Right atrium auricular region (tissue), 2 donors: ENCODE measurements at places on chromosomes 6 and 20. TPM values are rescaled to one million over a fixed set of nuclear protein-coding genes. Genes with fewer than 3 reads are reported as not detected.

DNA sequence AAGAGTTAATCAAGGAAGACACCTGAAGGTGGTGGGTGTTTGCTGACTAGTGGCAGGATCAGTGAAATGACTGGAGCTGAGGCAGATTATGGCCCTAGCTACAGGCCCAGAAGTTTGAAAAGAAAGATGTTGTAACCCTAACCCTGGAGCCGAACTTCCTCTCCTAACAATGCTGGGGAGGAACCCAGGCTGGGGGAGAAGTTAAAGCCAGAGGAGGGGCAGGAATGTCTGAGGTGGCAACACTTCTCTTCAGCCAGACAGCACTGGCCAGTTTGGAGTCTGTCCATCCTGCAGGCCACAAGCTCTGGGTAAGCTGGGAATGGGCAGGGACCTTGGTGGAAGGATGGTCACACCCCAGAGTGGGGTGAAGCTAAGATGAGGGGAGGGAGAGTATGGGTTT is at the start of gene LST1:
LST1 (plus strand) TSS at position 270 of the 400 bp plus-strand sequence. CDS start 1,023 bp downstream, outside the sequence.
- DNase-seq = no peak

GRCh38 chr6:22141241-22141745 is 155.5 kb downstream of the PRL start:
- no peak for DNase-seq

DNA sequence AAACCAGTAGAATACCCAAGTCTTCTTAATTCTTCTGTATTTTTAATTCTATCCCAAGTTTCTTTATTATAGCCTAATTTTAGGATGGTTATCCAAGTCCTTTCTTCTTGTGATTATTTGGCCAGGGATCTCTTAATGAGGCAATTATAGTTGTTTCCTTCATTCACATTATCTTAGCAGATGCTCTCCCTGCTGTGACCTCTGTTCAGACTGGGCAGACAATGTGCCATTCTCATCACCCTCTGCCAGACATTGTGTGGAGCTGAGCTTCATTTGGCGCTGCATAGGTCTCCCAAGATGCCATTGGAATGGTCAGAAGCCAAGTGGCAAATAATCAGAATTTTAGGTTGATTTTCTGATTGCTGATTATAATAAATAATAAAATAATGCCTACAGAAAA is 79.4 kb downstream of the LIN28B start:
- no peak for DNase-seq

DNA sequence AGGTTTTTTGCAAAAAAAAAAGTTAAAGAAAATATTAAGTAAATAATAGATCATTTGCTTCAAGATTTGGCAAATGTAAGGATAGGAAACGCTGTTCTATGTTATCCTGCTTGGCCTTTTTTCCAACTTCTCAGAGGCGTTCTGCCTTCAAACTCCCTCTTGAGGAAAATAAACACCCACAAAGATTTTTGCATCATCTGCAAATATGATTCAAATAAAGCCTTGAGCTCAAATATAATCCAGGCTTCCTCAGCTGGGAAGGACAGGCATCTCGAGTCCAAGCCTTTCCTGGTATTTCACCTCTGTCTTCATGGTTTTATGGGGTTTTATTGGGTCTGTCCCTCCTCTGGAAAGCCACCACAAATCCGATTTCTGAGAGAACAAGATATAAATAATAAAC is 67.7 kb upstream of the PTPN1 start:
- no peak for DNase-seq

The ZNF831 gene
- total RNA-seq = 0.47 TPM

- DNase-seq = no peak
Measured at GRCh38 chr20:61753987-61754956, 311.4 kb downstream of the TAF4 start.

The DEFB113 gene
- not detected for total RNA-seq

- DNase-seq = no peak
Measured at GRCh38 chr20:10472871-10473270, 37.8 kb downstream of the SLX4IP start.
